IPS DF 19.7 (cell line): ENCODE measurements at places on chromosomes 1 and 21.

- no peak for DNase-seq
Observed at GRCh38 chr1:20411196-20411980, 74.6 kb downstream of the CAMK2N1 start.

GRCh38 chr1:39386997-39387396 is 104.4 kb upstream of the BMP8A start:
- no peak for DNase-seq

DNA sequence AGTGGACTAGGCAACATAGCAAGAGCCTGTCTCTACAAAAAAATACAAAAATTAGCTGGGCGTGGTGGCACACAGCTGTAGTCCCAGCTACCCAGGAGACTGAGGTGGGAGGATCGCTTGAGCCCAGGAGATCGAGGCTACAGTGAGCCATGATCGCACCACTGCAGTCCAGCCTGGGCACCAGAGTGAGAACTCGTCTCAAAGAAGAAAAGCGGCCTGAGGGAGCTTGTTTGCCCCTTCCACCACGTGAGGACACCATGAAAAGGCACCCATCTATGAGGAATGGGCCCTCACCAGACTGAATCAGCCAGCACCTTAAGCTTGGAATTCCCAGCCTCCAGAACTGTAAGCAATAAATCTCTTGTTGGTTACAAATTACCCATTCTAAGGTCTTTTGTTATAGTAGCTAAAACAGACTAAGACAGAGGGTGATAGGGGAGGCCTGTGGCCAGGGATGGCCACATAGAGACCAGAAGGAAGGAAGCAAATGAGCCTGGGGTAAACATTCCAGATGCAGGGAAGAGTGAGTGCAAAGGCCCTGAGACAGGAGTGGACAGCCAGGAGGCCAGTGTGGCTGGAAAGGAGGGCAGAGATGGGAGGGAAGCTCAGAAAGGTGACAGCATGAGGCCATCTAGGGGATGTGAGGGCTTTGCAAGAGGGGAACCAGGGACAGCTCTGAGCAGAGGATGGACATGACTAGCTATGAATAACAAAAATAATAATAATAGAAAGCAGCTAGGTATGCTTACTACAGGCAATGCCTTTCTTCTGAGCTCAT is 120.1 kb downstream of the MATN1 start:
- DNase-seq = no peak

- no peak for DNase-seq
Observed at GRCh38 chr1:223716302-223716862, 4.0 kb downstream of the CAPN2 start.

DNA sequence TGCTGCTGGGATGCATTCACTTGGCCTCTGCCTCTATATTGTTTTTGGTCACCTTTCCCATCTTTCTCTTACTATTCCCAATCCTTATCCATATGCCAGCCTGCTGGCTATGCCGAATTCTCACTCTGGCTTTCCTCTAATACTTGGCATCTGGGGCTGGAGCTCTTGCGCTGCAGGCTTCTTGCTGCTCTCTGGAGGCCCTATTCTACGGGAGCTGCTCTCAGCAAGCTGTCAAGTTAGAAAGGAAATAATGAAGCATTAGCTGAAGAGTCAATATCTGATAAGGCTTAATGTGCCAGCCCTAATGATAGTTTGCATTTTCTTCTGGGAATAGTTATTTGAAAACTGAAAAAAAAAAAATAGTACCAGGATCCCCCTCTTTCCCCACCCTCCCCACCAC is 125.3 kb upstream of the CYYR1 start:
- no peak for DNase-seq

DNA sequence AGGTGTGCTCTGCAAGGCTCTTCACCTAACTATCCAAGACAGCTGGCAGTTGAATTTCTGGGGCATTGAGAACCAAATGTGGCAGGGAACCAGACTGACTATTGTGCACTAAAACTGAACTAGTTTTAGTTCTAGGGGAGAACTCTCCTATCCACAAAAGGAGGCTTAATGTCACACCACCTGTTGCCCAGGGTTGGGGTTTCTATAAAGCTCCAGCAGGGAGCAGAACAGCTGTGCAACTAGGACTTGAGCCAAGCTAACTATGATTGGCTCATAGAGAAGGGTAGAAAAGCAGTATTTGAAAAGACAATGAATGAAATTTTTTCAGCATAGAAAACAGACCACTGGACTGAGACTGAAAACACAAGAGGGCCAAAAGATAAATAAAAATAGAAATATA is 53.3 kb upstream of the FGGY start:
- no peak for DNase-seq

GRCh38 chr21:20968391-20968790 is 29.8 kb upstream of the NCAM2 start:
- no peak for DNase-seq

GRCh38 chr1:35768350-35769187 is 1.2 kb downstream of the CLSPN start:
- no peak for DNase-seq

DNA sequence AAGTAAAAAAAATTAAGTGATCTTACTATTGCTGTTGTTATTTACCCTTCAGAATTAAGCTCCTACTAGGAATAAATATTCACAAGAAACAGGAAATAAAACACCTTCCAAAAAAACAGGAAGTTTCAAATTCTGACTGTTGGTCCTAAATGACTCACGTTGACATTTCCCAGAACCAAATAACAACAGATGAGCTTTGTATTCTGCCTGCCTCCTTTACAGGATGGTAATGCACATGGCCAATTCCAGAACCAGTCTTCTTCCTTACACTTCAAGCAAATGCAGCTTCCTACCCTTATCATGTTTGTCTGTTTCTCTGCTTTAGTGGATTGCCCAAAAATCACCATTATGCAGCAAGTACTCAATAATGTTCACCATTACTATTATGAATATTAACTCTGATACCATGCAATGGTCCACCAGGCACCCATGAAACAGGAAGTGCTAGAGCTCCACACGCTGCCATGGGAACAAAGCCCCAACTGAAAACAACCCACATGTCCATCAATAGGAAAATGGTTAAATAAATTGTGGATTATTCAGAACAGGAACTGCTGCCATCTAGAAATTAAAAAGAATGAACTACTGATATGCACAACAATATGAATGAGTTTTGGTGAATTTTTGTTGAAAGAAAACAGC is 8.9 kb downstream of the CASP9 start:
- DNase-seq = no peak

- DNase-seq = no peak
Observed at GRCh38 chr1:109721042-109721441, 9.0 kb downstream of the GSTM5 start.

DNA sequence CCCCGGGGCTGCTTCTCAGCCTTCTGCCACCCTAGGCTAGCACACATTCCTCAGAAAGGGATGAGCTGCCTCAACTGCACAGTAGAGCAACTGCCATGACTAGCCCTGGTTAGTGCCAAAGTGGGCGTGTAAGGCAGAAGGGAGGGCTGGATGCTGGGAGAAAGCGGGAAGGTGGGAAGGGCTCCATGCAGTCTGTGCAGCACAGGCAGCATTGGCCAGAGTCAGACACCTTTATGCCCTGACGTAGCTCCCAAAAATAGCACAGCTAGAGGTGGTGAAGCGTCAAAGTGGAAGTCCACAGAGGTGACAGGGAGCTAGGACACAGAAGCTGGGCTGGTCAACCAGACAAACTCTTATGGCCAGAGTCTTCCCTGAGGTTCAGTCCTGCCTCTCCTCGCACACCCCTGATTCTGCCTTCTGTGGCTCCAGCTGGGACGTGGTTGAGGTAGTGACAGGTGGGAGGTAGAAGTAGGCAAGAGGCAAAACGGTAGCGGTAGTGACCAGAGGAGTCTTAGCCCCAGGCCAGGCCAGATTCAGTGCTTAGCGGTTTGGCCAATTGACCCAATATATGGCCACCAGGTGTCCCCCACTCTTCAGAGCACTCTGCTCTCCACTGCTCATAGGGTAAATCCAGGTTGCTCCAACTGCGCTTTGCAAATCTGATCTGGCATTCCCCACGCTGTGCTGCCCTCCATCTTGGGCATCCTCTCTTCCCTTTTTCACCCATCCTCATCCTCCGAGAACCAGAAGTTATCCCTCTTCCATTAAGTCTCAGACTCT is 45.6 kb downstream of the DDX20 start:
- DNase-seq = no peak

DNA sequence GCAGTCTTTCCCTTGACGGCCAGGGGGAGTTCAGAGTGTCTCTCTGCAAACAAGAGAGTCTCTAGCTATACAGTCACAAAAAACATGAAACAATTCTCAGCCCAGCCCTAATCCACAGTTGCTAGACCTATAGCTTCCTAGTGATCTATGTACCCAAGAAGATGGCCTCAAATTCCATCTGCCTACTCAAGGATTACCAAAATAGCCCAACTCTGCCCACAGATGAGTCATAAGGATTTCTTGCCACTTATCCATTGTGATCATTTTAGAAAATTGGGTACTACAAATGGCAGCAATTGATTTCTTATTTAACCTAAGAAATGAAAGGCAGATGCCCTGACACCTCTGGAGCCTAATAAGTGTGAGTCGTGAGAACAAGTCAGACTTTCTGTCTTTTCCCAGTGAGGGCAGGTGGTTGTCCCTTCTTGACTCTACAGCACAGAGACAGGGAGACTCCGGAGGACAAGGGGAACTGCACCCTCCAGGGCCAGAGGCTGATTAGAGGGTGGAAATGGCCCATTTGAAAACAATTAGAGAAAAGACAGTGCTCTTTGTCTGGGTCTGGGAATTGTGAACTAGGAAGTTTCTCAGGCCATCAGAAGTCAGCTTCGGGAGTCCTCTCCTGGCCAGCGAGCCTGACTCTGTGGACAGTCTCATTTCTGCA is 65.4 kb downstream of the ABCA4 start:
- DNase-seq = no peak

- no peak for DNase-seq
Observed at GRCh38 chr1:73105755-73106154, 823.4 kb upstream of the NEGR1 start.

- DNase-seq = no peak
Observed at GRCh38 chr1:234484991-234485739, 6.2 kb upstream of the TARBP1 start.

DNA sequence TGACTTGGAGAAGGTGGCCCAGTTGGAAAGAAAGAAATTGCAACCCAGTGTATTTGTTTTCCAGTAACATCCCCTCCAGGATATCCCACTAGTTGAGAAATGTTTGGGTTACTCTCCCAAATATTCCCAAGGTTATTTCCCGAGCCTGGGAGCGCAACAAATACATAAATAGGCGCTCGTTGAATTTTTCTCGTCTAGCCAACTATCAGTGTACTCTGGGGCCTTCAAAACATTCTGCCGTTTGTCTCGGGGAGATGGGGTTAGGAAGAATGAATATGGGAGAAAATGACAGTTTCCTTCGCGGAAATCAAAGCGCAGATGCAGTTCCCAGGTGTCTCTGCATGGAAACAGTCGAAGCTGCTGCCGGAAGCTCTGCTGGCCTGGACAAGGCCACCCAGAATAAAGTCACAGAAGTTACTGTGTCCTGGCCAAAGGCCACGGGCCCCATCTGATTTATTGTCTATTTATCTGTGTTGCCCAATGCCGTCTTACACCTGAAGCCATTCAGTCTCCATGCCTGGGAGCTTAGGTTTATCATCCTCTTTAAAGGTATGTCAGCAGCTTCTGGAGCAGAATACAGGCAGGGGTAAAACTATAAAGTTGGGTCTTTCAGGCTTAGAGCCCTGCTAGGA is 1.0 kb downstream of the C1orf115 start:
- DNase-seq = no peak

GRCh38 chr1:247530785-247531184 is 5.5 kb downstream of the OR2C3 start:
- DNase-seq = no peak

DNA sequence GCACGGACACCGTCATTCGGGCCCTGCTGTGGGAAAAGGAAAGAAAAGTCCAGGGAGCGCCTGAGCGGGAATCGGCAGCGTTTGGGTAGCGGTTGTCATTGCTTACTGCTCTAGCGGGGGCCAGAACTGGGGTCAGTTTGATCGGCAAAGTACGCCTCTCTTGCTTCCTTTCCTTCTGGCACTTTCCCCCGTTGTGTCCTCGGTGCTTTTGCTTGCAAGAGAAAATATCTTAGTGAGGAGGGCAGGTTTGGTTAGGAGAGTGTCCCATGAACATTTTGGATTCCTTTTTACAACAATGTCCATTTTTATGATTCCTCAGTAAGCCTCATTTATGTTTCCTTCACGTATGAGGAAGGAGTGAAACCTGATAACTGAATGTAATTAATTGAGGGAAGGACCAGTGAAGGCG is 670 bp downstream of the ST3GAL3 start:
- DNase-seq = no peak

GRCh38 chr1:37795340-37796125 is 1.9 kb downstream of the MANEAL start:
- DNase-seq = no peak
